ENCODE measurements at places on chromosomes 6 and 20. TPM values are rescaled to one million over a fixed set of nuclear protein-coding genes. Genes with fewer than 3 reads are reported as not detected.

GRCh38 chr6:170284126-170284773 lies 6.6 kb downstream of the DLL1 start:
- peak; percentile 59 for DNase-seq

- no peak for DNase-seq
Measured at GRCh38 chr6:8014947-8015346, 49.2 kb downstream of the BLOC1S5 start.

FAM184A gene
- 3.1 TPM for total RNA-seq

- DNase-seq = no peak
Measured at GRCh38 chr20:23096097-23096496, 10.0 kb upstream of the CD93 start.

DNA sequence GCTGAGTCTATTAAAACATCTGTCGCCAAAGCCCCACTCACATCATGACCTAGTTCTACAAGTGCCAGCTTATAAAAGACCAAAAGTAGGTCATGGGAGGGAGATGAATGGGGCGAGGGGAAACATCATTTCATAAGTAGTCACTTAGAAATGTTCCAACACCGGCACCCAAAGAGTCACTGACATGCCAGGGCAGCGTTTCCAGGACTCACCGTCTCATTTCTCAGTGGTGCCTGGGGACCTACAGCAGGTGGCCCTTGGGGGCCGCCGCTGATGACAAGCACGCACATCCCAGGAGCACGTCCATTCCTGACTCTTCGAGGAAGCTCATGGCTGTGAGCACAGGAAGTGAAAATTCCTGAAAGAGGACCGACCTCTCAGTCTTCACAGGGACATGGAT lies 260.4 kb downstream of the CDH4 start:
- DNase-seq = no peak

ZNF217 gene
- total RNA-seq = 8.9 TPM

DNA sequence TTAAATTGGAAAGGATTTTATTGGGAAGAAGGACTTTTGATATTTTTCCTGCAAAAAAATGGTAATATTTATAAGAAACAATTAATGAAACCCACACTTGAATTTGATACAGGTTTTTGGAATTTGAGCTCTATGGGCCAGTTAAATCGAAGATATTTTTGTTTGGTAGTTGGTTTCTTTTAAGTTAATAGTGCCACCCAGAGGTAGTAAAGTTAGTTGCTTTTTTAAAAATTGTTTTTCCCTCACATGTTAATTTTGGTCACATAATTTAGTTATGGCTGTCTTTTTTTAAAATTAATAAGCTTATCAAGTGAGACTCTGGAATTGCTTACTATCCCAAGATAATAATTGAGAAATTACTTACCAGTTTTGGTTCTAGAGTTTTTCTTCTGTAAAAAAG lies 7.1 kb downstream of the PRIM2 start:
- DNase-seq = no peak

GRCh38 chr20:34427784-34428183 lies 64.7 kb downstream of the ITCH start:
- DNase-seq = no peak

DNA sequence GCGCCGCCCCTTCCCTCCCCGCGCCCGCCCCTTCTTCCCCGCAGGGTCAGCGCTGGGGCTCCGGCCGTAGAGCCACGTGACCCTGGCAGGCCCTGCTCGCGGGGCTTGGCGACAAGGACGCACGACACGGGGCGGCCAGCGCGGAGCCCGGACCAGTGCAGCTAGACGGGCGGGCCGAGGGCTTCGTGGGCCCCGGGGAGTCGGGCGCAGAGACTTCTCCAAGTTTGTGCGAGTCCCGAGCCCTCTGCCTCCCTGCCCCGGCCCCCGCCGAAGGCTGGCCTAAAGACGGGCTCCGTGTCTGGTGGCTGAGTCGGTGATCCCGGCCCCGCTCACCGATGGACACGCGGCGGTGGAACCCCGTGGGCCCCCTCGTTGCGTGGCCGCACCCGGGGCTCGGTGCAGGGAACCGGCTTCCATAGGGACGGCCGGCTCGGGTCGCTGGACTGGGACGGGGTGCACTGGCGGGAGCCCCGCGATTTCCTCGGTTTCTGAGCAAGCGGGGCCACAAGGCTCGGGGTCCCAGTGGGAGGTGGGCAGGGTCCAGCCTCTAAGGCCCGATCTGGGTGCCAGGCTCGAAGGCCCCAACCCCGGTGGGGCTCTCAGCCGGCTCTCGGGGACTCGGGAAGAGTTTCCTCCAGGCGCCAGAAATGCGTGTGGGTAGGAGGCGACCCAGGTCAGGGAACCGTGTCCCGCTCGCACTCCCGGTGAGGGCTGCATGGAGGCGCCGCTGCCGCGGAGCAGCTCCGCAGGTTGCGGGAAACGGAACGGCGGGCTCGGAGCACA lies 452 bp upstream of the GATA5 start:
- DNase-seq = no peak

DNA sequence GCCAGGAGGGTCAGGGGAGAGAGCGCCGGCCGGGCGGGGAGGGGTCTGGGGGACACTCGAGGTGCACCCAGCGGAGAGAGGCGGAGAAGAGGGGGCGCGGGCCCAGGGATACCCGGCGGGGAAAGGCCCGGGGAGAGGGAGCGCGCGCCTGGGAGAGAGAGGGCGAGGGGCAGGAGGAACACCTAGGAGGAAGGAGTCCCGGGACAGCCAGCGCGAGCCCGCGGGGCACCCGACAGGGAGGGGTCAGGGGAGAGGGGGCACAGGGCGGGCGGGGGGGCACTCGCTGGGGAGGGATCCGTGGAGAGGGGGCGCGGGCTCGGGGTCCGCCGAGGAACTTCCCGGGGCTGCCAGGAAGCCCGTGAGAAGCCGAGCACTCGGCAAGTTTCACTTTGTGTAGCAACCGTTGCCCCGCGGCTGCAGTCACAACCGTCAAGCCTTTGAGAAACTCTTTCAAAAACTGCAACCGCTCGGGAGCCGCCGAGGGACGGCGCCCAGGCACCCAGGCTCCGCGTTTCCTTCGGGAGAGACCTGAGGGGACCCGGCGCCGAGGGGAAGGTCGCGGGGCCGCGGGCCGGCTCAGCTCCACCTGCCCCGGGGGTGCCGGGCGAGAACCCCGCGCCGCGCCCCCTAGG lies 471 bp downstream of the EZR start:
- no peak for DNase-seq

- DNase-seq = no peak
Measured at GRCh38 chr6:22954749-22955385, 385.5 kb downstream of the HDGFL1 start.

- DNase-seq = no peak
Measured at GRCh38 chr6:53795702-53796450, 1.1 kb downstream of the LRRC1 start.

- DNase-seq = no peak
Measured at GRCh38 chr20:46088409-46089166, 1.2 kb downstream of the NCOA5 start.

PDYN gene
- total RNA-seq = not detected

DNA sequence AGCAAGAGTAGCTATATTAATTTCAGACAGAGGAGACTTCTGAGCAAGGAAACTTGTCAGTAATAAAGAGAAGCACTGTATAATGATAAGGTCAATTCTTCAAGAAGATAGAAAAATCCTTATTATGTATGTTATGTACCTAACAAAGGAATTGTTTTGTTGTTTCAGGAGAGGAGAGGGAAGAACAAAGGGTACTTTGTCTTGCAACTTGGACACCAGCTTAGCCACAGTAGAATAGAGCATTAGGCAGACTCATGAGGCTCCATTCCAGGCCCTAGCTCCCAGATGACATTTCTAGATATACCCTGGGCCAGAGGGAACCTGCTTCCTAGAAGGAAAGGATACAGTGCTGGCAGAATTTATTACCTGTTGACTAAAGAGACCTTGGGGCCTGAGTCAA lies 6.5 kb upstream of the NUS1 start:
- no peak for DNase-seq

- no peak for DNase-seq
Measured at GRCh38 chr20:34023937-34024722, 30.4 kb downstream of the RALY start.

EPPIN gene
- total RNA-seq = not detected

- DNase-seq = no peak
Measured at GRCh38 chr20:54167909-54168872, 5.6 kb downstream of the CYP24A1 start.

DNA sequence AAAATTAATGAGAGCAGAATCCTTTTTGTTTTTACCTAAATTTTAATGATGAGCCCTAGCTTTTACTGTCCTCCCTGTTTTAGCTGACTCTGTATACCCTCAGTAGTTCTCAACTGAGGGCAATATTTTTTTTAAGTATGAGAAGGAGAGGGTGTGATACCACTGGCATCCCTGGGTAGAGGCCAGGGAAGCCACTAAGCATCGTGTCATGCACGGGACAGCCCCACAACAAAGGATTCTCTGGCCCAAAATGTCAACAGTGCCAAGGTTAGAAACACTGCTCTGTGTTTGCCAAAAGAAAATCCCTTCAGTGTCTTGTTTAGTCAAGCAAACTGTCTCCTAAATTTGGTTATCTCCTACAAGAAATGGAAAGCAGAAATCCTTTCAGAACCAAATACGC lies 210.4 kb downstream of the KCNQ5 start:
- DNase-seq = no peak

- no peak for DNase-seq
Measured at GRCh38 chr6:3489961-3490624, 33.2 kb upstream of the SLC22A23 start.

DNA sequence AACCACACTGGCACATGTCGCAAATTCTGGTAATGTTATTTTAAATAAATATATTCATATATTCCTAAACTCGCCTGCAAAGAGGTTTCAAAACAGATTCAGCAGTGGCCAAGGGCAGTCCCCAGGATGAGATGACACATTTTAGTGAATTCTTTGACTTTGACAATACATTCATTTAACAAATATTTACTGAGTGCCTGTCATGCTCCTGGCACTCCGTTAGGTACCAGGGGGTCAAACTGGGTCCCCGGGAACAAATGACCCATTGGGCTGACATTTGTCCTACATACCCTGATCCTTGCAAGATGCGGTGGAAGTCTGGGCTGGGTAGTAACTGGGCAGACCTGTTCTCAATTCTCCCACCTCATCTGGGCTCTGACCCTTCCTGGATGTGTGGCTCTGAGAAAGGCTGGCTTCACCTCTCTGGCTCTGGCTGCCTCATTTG lies 74.9 kb downstream of the FYN start:
- DNase-seq = no peak

GRCh38 chr6:158262755-158263154 lies 49.5 kb upstream of the TULP4 start:
- DNase-seq = no peak
